NCI-H524 (cell line): ENCODE measurements at places on chromosomes 2 and 18.
A peak's percentile ranks its signal among the peaks of the same experiment; 100 is the strongest.

DNA sequence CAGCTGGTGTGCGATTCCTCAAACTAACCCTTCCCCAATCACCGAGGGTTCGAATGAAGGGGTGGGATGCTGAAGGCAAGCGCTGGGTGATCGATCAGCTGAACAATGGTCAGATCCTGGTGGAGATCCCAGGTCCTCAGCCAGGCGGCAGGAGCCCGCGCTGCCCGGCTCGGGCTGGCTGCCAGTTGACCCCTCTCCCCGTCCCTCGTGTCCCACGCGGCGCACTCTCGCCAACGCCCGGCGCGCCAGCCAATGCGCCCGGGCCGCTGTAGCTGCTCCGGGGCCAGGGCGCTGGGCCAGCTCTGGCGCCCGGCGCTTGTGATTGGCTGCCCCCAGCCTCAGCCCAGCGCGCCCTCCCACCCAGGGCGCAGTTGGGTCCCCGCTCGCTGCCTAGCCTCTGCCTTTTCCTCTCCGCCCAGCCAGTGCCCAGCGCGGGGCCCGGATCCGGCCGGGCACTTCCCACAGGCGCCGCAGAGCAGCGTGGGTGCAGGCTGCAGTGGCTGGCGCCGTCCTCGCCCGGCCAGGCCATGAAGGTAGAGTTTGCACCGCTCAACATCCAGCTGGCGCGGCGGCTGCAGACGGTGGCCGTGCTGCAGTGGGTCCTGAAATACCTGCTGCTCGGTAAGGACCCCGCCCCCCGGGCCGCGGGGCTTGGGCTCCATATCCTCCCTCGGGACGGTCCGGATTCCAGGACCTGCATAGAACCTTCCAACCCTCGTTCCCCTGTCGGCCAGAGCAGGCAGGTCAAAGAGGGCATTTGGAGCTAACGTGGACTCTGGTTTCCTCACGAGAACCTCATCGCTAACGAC is at the start of gene MOGAT1:
Gene MOGAT1, plus strand, starts transcription at position 400 of the 809 bp plus-strand sequence. Its CDS starts 128 bp downstream, at position 528.
- DNase-seq = peak; percentile 40

GRCh38 chr18:52228166-52228565 is 111.8 kb upstream of the DCC start:
- no peak for DNase-seq

DNA sequence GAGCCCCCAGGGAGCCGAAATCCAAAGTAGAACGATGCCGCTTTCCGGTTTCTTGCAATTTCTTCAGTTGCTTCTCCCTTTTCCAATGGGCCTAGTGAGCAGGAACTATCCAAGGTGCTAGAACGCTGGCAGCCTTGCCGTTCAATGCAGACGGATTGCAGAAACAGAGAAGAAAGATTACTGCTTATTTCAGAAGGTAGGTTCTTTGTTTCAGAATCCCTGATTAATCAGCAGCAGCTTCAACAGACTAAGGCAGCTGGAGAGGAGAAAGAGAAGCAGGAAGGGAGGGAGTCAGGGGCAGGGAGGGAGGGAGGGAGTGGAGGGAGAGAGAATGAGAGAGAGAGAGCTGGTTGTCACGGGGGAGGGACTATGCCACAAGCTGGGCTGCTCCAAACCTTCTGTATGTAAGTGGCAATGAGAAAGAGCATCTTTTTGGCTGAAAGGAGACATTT is 576 bp downstream of the NYAP2 start:
- DNase-seq = peak; percentile 56

- peak; percentile 17 for DNase-seq
Measured at GRCh38 chr2:85340034-85340892, 12.5 kb upstream of the TGOLN2 start.

GRCh38 chr2:141557329-141558095 is 573.3 kb downstream of the LRP1B start:
- DNase-seq = no peak

- no peak for DNase-seq
Measured at GRCh38 chr2:42194428-42194827, 25.3 kb downstream of the EML4 start.

- DNase-seq = no peak
Measured at GRCh38 chr2:152298754-152299153, 36.2 kb upstream of the FMNL2 start.

DNA sequence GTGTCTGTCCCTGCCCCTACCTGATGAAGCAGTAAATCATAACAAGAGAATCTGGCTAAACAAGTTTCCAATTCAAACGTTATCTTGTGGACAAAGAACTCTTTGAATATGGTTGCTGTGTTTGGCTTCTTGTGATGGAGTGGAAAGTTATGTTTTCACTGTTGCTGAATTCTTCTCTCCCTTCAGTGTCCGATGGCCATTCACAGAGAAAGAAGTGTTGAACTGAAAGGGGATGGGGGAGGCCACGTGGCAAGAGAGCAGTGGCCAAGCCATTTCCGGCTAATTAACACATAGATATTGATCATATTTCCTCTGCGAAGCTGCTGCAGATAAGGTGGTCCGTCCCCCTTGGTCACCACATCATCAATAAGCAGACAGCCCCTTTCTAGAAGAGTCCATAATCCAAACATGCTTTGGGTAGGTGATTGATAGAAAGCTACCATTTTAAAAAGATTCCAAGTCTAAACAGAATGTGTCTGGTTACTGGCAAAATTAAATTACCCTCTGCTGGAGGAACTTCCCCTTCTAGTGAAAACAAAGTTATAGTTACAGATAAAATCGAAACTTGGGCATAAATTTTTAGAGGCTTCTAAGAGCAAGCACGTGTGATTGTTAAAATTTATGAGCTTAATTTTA is 36.9 kb upstream of the FZD7 start:
- DNase-seq = no peak
